Left kidney (tissue), 8 donors: ENCODE measurements at places on chromosomes 1 and 21.

DNA sequence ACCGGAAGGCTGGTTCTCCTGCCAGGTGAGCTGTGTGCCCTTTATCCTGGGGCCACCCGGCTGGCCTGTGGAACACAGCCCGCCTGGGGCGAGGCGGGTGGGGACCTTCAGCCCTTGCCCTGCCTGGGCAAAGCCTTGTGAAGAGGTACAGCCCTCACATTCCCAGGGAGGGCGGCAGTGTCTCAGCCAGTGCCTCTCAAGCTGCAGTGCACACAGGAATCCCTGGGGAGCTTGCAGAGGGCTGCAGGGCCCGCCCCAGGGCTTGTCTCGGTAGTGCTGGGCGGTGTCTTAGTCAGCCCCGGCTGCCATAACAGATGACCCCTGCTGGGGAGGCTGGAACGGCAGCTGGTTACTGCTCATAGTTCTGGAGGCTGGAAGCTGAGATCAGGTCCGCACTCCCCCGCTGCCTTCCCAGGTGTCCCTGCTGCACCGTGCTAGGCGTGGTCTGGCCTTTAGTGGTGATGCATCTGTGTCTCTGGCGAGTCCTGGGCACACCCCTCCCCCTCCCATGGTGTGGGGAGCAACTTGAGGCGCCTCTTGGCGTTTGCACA, 12.6 kb downstream of the DFFB start:
- DNase-seq, result no peak

- DNase-seq, result no peak
These were observed 22.9 kb upstream of the DIP2A start for GRCh38 chr21:46435786-46436227.

GRCh38 chr1:14605945-14606344, 7.5 kb downstream of the KAZN start:
- no peak for DNase-seq

- DNase-seq, result no peak
These were observed 42.3 kb downstream of the NEK7 start for GRCh38 chr1:198199105-198199504.

- DNase-seq, result no peak
These were observed 346.9 kb downstream of the PBX1 start for GRCh38 chr1:164905869-164906268.

- no peak for DNase-seq
These were observed 51.0 kb upstream of the IKBKE start for GRCh38 chr1:206419250-206419649.

- DNase-seq, result no peak
These were observed 71.2 kb upstream of the DUSP10 start for GRCh38 chr1:221812905-221813597.

GRCh38 chr21:43874085-43874805, 9.2 kb downstream of the AGPAT3 start:
- no peak for DNase-seq
